ENCODE measurements at places on chromosomes 5 and 9.

GRCh38 chr9:119509291-119509905, 140.2 kb upstream of the BRINP1 start:
- DNase-seq, result no peak

DNA sequence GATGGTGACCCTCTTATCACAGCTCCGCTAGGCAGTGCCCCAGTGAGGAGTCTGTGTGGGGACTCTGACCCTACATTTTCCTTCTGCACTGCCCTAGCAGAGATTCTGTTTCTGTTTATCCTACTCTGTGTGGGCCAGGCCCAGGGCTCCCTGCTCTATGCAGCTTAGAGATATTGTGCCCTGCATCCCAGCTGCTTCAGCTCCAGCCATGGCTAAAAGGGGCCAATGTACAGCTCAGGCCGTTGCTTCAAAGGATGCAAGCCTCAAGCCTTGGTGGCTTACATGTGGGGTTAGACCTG, 2030.7 kb upstream of the CDH9 start:
- DNase-seq, result no peak

DNA sequence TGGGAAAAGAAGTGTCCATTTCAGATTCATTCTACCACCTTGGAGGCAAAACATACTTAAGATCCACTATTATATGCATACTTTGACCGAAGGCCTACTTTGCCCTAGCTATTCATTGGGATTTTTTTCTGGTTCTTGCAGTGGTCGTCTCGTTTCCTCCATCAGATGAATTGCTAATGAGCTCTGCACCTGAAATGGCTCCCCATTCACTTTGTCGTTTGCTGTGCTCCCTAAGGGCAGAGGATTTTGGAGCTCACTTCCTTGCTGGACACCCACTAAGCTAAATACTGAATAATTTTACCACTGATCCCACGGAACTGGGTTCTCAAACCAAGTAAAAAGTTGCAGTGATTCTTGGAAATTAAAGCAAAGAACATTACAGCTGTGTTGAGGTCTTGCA, 1.9 kb downstream of the KDM3B start:
- DNase-seq, result no peak

- DNase-seq, result no peak
These were observed 70.5 kb downstream of the SNX24 start for GRCh38 chr5:122915717-122916461.

DNA sequence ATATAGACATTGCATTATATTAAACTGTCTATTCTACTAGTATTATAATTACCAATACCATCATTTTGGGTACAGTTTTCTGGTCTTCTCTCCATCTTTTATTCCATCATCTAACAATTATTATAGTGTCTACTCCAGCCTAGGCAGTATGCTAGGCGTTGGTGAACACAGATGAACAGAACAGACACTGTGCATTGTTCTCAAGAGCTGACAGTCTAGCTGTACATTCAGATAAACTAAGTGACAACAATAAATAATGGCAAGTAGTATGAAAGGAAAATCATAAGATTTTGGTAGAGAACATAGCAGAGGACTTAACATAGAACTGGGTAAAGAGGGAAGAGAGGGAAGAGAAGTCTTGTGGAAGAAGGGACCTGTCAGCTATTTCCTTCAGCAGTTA, 12.5 kb upstream of the SGCD start:
- no peak for DNase-seq

GRCh38 chr5:7897014-7897600, 28.2 kb downstream of the MTRR start:
- peak; percentile 18 for DNase-seq

DNA sequence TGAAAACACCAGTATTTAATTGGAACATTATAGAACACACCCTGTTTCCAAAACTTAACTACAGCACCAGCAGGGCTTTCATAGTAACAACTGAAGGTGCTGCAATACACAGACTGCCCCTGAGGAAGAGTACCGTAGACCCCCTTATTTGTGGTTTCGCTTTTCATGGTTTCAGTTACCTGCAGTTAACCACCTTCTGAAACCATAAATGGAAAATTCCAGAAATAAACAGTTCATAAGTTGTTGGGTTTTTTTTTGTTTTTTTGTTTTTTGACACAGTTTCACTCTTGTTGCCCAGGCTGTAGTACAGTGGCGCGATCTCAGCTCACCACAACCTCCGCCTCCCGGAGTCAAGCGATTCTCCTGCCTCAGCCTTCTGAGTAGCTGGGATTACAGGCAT, 9.5 kb upstream of the GLDC start:
- DNase-seq, result no peak

GRCh38 chr5:88390096-88390441, 121.4 kb upstream of the TMEM161B start:
- no peak for DNase-seq

- DNase-seq, result no peak
These were observed 32.7 kb upstream of the ARAP3 start for GRCh38 chr5:141714542-141715310.

All from endothelial cell (in vitro differentiated cells).